LHCN-M2 (cell line): ENCODE measurements at places on chromosomes 2 and 18. TPM values are rescaled to one million over a fixed set of nuclear protein-coding genes. Genes with fewer than 3 reads are reported as not detected.
A peak's percentile ranks its signal among the peaks of the same experiment; 100 is the strongest.

TXNDC2 gene
- total RNA-seq: 0.32 and 0.63 TPM in 2 replicates

CAVIN2 gene
- 388 and 506 TPM in 2 replicates for total RNA-seq

EGR4 gene
- total RNA-seq: not detected in 2 replicates

PECR gene
- 9.2 and 12.0 TPM in 2 replicates for total RNA-seq

PROM2 gene
- total RNA-seq: 0.06 TPM in 2 replicates

GRCh38 chr18:2656237-2656980 lies 883 bp downstream of the SMCHD1 start:
- peak; percentile 31 for DNase-seq

DNA sequence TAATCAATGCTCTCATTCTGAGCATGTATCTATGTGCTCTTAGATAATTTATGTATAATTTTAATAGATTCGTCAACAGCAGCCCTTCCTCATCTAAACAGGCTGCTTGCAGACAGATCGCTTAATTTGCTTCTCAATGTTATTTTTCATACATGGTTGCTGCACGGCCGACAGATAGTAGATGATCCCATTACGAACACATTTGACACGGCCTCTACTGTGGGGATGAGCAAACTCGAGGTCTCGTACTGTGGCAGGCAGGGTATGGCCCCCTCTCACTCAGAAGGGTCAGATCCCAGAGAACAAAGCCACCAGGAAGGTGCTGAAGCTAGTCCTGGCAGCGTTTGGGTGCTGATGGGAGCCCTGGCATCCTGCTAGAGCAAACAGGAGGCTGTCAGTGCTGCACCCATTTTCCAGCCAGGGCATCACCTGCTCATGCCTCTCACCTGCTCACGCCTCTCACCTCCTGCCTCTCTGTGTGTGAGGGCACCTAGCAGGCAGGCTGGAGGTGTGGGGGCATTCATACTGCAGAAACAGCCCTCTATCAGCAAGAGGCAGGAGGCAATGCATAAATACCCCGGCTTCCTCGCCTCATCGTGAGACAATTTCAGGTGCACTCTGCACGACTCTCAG lies 80.0 kb downstream of the KLHL29 start:
- DNase-seq: no peak

- no peak for DNase-seq
Observed at GRCh38 chr2:49801898-49802450, 647.7 kb upstream of the FSHR start.

GRCh38 chr2:197198890-197199289 lies 111.7 kb downstream of the ANKRD44 start:
- DNase-seq: no peak

DNA sequence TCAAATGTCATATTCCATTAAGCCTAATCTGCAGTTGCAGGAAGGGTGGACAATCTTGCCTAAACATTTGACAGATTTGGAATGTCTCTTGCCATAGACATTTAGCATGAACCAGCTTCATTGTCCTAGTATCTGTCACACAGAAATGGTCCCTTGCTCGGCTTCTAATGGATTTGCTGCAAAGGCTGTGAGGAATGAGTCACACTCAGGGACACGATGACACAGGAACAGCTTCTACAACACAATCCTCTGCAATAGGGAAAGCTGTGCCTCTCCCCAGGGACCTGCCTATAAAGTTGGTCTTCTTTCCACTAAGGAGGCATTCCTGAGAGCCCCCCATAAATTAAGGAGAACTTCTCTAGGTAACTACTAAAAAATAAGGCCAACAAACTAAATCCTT lies 155.1 kb upstream of the L3MBTL4 start:
- DNase-seq: no peak

GRCh38 chr2:68574202-68574791 lies 69.1 kb upstream of the PROKR1 start:
- no peak for DNase-seq

GRCh38 chr2:226063704-226064440 lies 664.4 kb downstream of the NYAP2 start:
- peak; percentile 83 for DNase-seq

DNA sequence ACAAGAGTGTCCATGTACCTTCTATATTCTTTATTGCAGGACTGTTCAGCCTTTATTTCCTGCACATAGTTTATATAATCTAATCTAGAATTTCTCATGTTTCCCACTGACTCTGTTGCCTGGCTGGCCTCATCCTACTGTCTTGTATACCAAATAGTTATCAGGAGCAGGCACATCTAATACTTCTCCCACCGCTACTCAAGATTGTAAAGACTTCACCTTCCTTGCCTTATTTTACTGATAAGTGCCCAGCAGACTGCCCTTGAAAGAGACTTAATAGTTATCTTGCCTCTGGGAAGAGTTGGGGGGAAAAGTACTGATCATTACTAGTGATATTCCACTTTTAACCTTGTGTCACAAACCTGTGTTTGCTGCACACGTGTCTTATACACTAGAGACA lies 26.1 kb upstream of the AAK1 start:
- DNase-seq: no peak

- no peak for DNase-seq
Observed at GRCh38 chr2:27884601-27885000, 5.6 kb downstream of the RBKS start.

DNA sequence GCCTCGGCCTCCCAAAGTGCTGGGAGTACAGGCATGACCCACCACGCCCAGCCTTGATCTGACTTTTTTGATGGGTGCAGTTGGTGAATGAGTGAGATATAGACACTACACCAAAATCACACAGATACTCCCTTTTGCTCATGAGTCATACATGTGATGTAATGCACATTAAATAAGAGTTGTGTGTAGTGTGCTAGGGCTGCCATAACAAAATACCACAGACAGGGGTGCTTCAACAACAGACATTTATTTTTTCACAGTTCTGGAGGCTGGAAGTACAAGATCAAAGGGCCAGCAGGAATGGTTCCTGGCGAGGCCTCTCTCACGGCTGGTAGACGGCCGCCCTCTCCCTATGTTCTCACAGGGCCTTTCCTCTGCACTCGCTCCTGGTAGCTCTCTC lies 46.6 kb downstream of the GBX2 start:
- peak; percentile 13 for DNase-seq

- no peak for DNase-seq
Observed at GRCh38 chr2:34001557-34001956, 402.5 kb upstream of the FAM98A start.
